ENCODE measurements at places on chromosomes 7 and 10.

DNA sequence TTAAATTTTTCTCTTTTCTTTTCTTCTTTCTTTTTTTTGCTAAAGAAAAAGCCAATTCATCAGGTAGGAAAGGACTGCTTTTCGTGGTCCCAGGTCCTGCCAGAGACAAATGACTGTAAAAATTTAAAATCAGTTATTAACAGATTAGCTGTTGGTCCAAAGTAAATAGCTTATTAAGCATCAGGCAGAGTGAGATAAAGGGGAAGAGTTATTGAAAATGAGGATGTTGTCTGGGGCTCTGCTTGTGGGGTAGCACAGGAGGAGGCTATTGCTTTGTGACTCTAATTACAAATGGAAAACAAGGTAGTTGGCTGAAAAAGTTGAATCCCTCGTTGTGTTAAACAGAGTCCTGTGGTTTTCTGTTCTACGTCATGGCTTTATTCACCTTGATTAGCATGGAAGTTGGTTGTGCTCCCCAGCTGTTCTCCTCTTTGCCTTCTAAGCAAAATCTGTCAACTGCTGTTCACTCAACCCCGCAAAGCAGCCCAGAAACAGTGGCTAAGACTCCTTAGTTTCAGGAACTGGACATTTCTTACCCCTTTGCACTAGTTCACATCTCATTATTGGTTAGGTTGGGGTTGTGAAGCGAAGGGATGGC lies 128.9 kb downstream of the SNX10 start:
- DNase-seq: no peak

DNA sequence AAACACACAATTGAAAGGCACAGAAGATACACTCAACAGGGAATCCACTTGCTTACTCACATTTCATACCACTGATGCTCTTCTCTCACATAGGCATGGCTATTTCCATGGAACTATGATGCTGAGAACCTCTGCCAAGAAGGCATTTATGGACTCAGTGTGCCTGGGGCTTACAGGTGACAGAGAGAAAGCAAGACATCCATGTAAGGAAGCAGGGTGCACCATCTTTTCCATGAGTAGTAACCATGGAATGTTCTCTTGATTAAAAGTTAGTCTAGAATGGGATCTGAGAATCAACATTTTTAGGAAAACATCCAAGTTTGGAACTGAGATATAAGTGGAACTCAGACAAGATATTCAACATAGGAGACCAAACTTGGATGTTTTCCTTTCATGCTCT lies 52.5 kb upstream of the MACC1 start:
- no peak for DNase-seq

DNA sequence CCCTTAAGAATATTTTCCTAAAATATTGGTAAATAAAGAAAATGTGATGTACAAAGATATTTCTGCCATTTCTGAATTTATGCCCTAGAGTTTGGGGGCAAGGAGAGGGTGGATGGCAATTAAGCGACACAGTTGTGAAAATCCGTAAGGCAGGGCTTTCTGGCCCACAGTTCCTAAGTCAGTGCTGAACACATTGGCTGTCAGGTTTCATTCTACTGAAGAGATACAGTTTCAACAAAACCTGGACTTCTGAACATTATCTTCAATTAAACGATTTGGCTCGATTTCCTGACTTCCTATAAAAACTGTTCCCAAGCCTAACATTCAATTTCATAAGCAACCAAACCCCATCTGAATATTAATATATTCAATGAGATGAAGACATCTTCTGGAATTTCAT lies 61.1 kb upstream of the NEBL start:
- no peak for DNase-seq

- no peak for DNase-seq
Observed at GRCh38 chr10:13315361-13315760, 15.5 kb upstream of the PHYH start.

- DNase-seq: peak; percentile 77
Observed at GRCh38 chr10:86668297-86669165, at the start of gene LDB3. Gene LDB3 (plus strand): TSS chr10:86668511. CDS start chr10:86668692, 181 bp downstream.

GRCh38 chr7:99762680-99763327 lies 21.2 kb downstream of the CYP3A4 start:
- no peak for DNase-seq

GRCh38 chr10:72291019-72291532 lies 17.4 kb downstream of the DDIT4 start:
- no peak for DNase-seq

DNA sequence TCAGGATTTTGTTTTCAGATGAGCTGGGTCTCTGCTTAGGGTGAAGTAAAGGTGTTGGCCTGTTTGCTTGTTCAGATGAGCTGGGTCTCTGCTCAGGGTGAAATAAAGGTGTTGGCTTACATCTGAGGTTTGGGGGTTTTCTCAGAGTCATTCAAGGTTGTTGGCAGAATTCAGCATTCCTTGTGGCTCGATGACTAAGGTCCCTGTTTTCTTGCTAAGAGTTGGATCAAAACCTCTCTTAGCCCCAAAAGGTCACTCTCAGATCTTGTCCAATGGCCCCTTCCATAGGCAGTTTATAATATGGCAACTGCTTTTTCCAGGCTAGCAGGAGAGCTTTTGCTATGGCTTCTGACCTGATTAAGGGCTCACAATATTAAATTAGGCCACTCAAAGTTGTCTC lies 106.6 kb downstream of the ADAM22 start:
- DNase-seq: no peak

- no peak for DNase-seq
Observed at GRCh38 chr7:1705856-1706255, 35.8 kb downstream of the ELFN1 start.

- DNase-seq: no peak
Observed at GRCh38 chr7:106944035-106944665, 79.1 kb downstream of the PIK3CG start.

DNA sequence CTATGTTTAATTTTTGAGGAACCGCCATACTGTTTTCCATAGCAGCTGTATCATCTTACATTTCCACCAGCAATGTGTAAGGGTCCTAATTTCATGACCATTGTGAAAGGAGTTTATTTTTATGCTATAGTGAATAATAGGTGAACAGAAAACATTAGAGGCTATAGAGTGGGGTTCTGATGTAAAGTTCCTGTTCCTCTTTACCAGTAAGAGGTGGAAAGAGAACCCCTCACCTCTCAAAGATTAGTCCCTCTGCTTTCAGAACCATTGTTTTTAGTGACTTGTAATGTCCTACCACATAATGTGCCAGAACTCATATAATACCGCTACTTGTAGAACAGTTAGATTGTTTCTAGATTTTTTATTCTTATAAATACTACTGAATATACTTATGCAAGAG lies 34.2 kb downstream of the SUFU start:
- no peak for DNase-seq

Measured in glutamatergic neuron (in vitro differentiated cells).